ENCODE measurements at places on chromosomes 5 and 9.
A peak's percentile ranks its signal among the peaks of the same experiment; 100 is the strongest.

- DNase-seq: no peak
Measured at GRCh38 chr9:128396970-128397613, 23.6 kb upstream of the CERCAM start.

DNA sequence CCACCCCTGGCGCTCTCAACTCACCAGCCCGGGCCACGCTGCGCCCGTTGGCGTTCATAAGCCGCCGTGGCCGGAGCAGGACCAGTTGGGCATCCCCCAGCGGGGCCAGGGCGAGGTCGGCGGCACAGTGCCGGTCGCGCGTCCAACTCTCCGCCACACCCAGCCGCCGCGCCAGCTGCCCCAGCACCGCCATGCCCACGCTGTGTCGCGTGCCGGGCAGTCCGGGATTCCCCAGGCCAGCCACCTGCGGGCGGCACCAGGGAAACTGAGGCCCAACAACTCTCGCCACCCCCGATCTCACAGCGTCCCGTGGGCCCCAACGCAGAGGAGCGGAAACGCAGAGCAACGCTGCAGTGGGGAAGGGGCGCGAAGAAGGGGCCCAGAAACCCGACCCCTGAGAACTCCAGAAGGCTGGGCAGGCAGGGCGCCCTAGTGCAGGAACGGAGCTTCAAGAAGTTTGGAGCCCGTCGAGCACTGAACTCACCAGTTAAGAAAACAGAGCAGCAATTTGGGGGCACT, 453 bp downstream of the PTRH1 start:
- DNase-seq: no peak

- DNase-seq: no peak
Measured at GRCh38 chr5:120457839-120458507, 6.1 kb upstream of the PRR16 start.

DNA sequence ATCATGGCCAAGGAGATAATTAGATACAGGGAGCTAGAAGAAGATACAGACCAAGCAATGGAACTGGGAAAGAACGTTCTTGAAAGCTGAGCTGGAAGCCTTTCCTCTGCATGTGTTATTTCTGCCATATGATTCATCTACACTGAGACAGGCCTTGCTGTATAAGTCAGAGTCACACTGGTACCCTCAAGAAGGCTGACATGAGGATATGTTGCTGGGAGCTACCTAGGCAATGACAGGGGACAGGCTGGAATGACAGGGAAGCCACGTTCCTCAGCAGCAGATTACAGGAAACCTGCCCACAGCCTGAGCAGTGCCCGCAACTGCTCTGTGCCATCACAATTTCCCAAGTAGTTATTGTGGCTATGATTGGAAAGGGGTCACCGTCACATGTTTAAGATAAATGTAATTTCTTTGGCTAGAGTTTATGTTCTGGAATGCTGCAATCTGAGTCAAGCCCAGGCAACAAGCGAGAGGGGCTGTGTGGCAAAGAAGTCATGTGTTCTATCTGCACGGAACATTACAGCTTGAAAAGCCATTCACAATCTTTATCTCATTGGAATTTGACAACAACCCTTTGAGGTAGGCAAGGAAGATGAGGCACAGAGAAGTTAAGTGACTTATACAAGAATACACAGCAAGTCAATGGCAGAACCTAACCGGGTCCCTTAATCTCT, 108.2 kb downstream of the TTLL11 start:
- DNase-seq: peak; percentile 51

GRCh38 chr9:19788614-19789271, at the start of gene SLC24A2:
Gene SLC24A2 (minus strand): TSS chr9:19789037.
- DNase-seq: no peak

GRCh38 chr5:102591650-102592049, 92.8 kb upstream of the SLCO6A1 start:
- no peak for DNase-seq

- DNase-seq: no peak
Measured at GRCh38 chr9:28363151-28363562, 789.9 kb upstream of the C9orf72 start.

GRCh38 chr5:174409070-174409469, 315.3 kb upstream of the MSX2 start:
- DNase-seq: no peak

GRCh38 chr5:154197801-154198491, 7.4 kb downstream of the GALNT10 start:
- DNase-seq: no peak

GRCh38 chr5:6859951-6860638, 146.9 kb downstream of the TENT4A start:
- DNase-seq: no peak

GRCh38 chr9:99103901-99104458, 933 bp upstream of the TGFBR1 start:
- no peak for DNase-seq

- no peak for DNase-seq
Measured at GRCh38 chr5:52985306-52985705, 3.8 kb upstream of the ITGA2 start.

Measured in HS-5 (cell line).